Astrocyte (in vitro differentiated cells and primary cell): ENCODE measurements at places on chromosomes 7 and 10.

GRCh38 chr10:23530079-23530478 is 91.2 kb downstream of the OTUD1 start:
- no peak overlapping the region for H3K27ac ChIP-seq
- no peaks in the 10 kb centered on the region for H3K36me3 ChIP-seq
- H3K4me1 ChIP-seq = no peaks in the 10 kb centered on the region
- no peak overlapping the region for H3K4me3 ChIP-seq
- peaks cover 7% of the 10 kb centered on the region for H3K27me3 ChIP-seq

- DNase-seq = no peak
- peaks cover 8% of the 10 kb centered on the region for H3K4me1 ChIP-seq
- peak overlapping the region; percentile 57 for H3K4me3 ChIP-seq
- no peak overlapping the region for H3K27ac ChIP-seq
Measured at GRCh38 chr10:89302625-89303024, 779 bp downstream of the IFIT2 start.

DNA sequence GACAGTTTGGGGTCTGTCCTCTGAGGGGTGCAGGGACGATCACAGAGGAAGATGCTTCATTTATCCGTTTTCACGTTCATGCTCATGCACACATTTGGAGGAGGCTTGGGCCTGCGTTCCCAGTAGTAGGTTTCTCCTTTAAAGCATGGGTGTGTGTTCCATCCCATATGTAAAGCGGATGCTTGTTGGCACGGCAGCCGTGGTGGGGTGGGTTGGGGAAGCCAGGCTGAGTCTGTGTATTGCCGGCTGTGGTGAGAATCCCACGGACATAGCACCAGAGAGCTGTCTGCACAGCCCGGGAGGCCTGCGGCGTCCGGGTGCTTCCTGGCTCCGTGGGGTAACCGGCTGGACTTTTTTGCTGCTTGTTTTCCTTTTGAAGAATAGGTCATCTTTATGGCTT is 440 bp downstream of the JAKMIP3 start:
- H3K36me3 ChIP-seq = no peaks in the 10 kb centered on the region
- H3K27ac ChIP-seq = no peak overlapping the region
- no peaks in the 10 kb centered on the region for H3K27me3 ChIP-seq
- DNase-seq = peak; percentile 1

DNA sequence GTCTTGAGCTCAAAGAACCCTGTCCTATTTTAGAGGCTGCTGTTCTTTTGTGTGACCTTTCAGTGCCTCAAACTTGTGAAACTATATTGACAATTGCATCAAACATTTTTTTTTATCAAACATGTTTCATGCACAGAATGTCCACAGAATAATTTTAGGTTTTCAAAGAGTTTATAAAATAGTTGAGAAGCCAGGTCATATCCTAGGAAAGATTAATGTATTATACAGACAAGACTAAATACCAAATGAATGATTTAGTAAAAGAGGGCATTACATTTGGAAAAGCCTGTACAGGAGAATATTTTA is 67.0 kb downstream of the CDK6 start:
- peak overlapping the region; percentile 22 for H3K27ac ChIP-seq
- no peak for DNase-seq
- H3K4me3 ChIP-seq = no peak overlapping the region
- no peaks in the 10 kb centered on the region for H3K27me3 ChIP-seq

DNA sequence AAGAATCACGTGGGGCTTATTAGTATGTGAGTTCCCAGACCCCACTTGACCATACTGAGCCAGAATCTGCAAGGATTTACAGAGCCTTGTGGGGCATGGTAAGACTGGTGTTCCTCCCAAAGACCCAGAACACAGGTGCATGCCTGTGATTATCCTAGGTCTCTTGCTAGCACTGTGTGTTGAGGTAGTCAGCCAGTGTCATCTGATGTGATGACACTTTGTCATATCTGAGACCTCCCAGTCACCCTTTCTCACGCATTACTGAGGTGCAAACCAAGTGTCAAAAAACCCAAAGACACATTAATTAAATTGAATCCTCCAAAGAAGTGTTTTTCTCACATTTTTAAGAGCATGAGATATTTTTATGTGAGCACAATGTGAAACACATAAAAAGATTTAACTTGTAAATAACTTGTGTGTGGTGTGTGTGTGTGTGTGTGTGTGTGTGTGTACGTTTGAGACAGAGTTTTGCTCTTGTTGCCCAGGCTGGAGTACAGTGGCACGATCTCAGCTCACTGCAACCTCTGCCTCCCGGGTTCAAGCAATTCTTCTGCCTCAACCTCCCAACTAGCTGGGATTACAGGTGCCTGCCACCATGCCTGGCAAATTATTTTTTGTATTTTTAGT is 162.0 kb upstream of the PRPS1L1 start:
- no peaks in the 10 kb centered on the region for H3K4me1 ChIP-seq
- no peaks in the 10 kb centered on the region for H3K27me3 ChIP-seq
- no peak overlapping the region for H3K4me3 ChIP-seq
- no peak overlapping the region for H3K27ac ChIP-seq
- H3K36me3 ChIP-seq = no peaks in the 10 kb centered on the region

DNA sequence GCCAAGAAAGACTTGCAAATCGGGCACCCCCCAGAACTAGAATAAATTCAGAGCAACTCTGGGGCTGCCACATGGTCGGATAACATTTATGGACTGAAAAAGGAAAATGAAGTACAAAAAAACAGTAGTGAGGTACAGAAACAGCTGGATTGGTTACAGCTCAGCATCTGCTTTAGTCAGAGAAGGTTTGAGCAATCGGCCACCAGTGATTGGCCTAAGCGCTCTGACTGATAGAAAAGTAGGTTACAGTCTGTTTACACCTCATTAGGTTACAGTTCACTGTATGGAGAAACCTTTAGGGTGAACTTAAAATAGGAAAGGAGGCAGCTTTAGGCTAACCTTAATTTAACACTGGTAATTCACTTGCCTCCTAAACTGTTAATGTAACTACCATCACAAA is 102.0 kb upstream of the DKK1 start:
- no peak for DNase-seq
- H3K27me3 ChIP-seq = no peaks in the 10 kb centered on the region
- H3K4me1 ChIP-seq = no peaks in the 10 kb centered on the region
- H3K36me3 ChIP-seq = no peaks in the 10 kb centered on the region
- H3K27ac ChIP-seq = no peak overlapping the region

GRCh38 chr7:149180722-149181449 is 14.5 kb upstream of the ZNF282 start:
- H3K36me3 ChIP-seq = peaks cover 33% of the 10 kb centered on the region
- no peak overlapping the region for H3K27ac ChIP-seq
- H3K4me3 ChIP-seq = no peak overlapping the region
- no peak for DNase-seq

GRCh38 chr10:21293518-21294356 is 231.7 kb downstream of the SKIDA1 start:
- no peaks in the 10 kb centered on the region for H3K27me3 ChIP-seq
- peak; percentile 38 for DNase-seq
- H3K4me1 ChIP-seq = peaks cover 27% of the 10 kb centered on the region

GRCh38 chr10:1594372-1595241 is 142.7 kb downstream of the ADARB2 start:
- no peak overlapping the region for H3K4me3 ChIP-seq
- no peaks in the 10 kb centered on the region for H3K4me1 ChIP-seq
- H3K27ac ChIP-seq = no peak overlapping the region
- no peak for DNase-seq

DNA sequence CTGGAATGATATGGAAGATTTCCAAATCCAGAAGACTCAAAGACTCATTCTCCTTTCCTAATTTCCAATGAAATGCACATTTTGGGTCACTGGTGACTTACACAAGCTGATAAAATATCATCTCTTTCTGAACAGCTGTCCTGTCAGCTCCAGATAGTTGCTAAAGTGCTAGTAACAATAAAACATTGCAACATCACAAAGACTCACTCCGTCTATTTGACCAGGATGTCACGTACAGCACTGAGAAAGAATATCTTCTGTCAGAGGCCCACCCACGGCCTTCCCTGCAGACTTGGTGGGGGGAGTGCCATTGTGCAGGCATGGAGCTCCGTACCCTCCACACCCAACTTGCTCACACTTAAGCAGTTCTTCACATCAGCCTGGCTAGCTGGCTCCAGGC is 78.9 kb upstream of the EGR2 start:
- DNase-seq = no peak
- H3K4me3 ChIP-seq = no peak overlapping the region
- H3K4me1 ChIP-seq = no peaks in the 10 kb centered on the region
- no peak overlapping the region for H3K27ac ChIP-seq
- H3K36me3 ChIP-seq = no peaks in the 10 kb centered on the region

DNA sequence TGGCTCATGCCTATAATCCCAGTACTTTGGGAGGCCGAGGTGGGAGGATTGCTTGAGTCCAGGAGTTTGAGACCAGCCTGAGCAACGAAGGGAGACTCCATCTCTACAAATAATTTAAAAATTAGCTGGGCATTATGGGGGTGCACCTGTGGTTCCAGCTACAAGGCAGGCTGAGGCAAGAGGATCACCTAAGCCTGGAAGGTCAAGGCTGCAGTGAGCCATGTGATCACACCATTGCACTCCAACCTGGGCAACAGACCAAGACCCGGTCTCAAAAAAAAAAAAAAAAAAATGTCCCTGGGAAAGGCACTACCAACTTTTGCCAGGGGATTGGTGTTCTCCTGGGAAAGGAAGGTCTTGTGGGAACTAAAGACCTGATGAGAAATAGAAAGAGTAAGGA is 134.2 kb upstream of the AUTS2 start:
- no peak overlapping the region for H3K27ac ChIP-seq
- H3K27me3 ChIP-seq = no peaks in the 10 kb centered on the region
- H3K4me3 ChIP-seq = no peak overlapping the region
- DNase-seq = no peak

DNA sequence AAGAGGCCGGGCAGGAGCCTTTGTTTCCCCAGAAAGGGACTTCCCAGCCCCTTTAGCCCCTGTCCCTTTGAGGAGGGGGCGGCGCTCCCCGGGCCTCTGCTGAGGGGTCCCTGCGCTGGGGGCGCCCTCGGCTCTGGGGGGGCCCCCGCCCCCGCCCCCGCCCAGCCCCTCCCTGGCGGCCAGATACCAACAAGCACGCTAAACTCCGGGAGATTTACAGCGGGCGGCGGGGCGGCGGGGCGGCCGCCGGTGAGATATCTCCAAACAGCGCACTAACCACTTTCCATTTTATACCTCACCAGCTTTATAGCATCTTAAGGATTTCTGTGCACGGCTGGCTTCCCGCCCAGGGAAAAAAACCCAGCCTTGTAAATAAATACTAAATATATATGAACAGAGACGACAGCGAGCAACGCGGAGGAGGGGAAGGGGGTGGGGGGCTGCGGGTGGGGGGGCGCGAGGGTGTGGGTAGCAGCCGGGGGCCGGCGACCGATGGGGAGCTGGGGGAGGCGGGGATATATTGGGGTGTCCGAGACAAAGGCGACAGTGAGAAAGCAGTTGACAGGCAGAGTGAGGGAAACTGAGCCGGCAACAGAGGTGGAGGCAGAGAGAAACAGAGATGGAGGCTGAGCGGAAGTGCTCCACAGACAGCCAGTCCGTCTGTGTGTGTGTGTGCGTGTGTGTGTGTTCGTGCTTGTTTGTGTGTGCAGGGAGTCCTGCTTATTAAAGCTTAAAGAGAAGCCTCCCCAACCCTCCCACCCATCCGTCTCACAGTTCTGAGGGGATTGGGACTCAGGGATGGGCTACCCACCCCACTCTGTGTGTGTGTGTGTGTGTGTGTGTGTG is 85.8 kb downstream of the HIF1AN start:
- H3K27ac ChIP-seq = no peak overlapping the region
- no peak overlapping the region for H3K4me3 ChIP-seq
- no peaks in the 10 kb centered on the region for H3K4me1 ChIP-seq
- DNase-seq = no peak

GRCh38 chr10:23080262-23080661 is 15.1 kb upstream of the MSRB2 start:
- no peak overlapping the region for H3K4me3 ChIP-seq
- H3K27ac ChIP-seq = no peak overlapping the region
- no peaks in the 10 kb centered on the region for H3K36me3 ChIP-seq
- DNase-seq = no peak

DNA sequence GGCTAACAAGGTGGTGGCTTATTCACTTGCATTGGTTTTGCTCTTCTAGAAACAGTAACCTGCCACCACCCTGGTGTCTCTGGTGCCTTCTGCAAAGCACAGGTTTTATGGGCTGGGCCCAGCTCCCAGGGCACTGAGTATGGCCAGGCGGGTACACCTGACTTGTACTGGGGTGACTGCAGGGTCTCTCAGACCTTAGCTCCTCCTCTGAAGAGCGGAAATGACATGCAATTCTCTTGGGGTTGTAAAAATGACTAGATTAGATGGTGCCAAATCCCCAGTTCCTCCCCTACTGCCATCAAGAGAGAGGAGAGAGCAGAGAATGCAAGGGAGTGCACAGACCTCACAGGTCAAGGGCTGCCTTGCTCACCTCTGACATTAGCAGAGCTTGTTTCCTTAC is 14.7 kb downstream of the ESYT2 start:
- H3K27ac ChIP-seq = peak overlapping the region; percentile 21
- no peak for DNase-seq
- no peak overlapping the region for H3K4me3 ChIP-seq
- no peaks in the 10 kb centered on the region for H3K36me3 ChIP-seq

- no peaks in the 10 kb centered on the region for H3K4me1 ChIP-seq
- H3K27ac ChIP-seq = no peak overlapping the region
- H3K36me3 ChIP-seq = no peaks in the 10 kb centered on the region
- H3K27me3 ChIP-seq = no peaks in the 10 kb centered on the region
Measured at GRCh38 chr10:72904806-72905205, 11.3 kb downstream of the OIT3 start.

- H3K36me3 ChIP-seq = peaks cover 17% of the 10 kb centered on the region
- DNase-seq = peak; percentile 60
- no peak overlapping the region for H3K4me3 ChIP-seq
- peaks cover 9% of the 10 kb centered on the region for H3K4me1 ChIP-seq
- H3K27me3 ChIP-seq = no peaks in the 10 kb centered on the region
- peak overlapping the region; percentile 13 for H3K27ac ChIP-seq
Measured at GRCh38 chr10:86918022-86918471, 39.4 kb downstream of the MMRN2 start.

DNA sequence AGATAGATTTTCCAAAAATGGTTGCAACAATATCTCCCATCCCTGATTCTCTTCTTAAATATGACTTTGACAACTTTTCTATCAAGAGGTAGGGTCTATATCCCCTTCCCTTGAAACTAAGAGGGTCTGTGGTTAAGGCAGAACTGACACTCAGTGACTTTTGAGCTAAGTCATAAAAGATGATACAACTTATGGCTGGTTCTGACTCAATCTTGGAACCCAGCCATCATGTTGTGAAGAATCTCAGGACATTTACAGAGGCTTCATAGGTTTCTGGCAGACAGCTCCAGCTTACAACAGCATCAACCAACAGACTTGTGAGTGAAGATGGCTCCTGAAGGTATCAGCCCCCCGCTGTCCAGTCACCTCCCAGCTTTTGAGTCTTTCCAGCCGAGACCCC is 203.5 kb downstream of the RNLS start:
- peak; percentile 51 for DNase-seq
- H3K4me1 ChIP-seq = peaks cover 5% of the 10 kb centered on the region
- no peaks in the 10 kb centered on the region for H3K27me3 ChIP-seq
- no peak overlapping the region for H3K27ac ChIP-seq
- no peak overlapping the region for H3K4me3 ChIP-seq

- H3K36me3 ChIP-seq = peaks cover 44% of the 10 kb centered on the region
- DNase-seq = no peak
- H3K4me1 ChIP-seq = no peaks in the 10 kb centered on the region
- no peaks in the 10 kb centered on the region for H3K27me3 ChIP-seq
- no peak overlapping the region for H3K27ac ChIP-seq
- no peak overlapping the region for H3K4me3 ChIP-seq
Measured at GRCh38 chr7:77619314-77619713, 76.9 kb upstream of the RSBN1L start.

GRCh38 chr7:130141161-130141883 is 63.9 kb downstream of the TMEM209 start:
- peak; percentile 73 for DNase-seq
- H3K36me3 ChIP-seq = no peaks in the 10 kb centered on the region
- peak overlapping the region; percentile 25 for H3K4me3 ChIP-seq
- no peaks in the 10 kb centered on the region for H3K27me3 ChIP-seq
